ENCODE measurements at places on chromosomes 7 and 10.

- no peak for DNase-seq
These were observed 294.6 kb downstream of the RNLS start for GRCh38 chr10:88288320-88289059.

GRCh38 chr10:32163071-32163761 lies 107.0 kb upstream of the KIF5B start:
- DNase-seq, result no peak

GRCh38 chr10:27564880-27565279 lies 60.8 kb downstream of the RAB18 start:
- no peak for DNase-seq

DNA sequence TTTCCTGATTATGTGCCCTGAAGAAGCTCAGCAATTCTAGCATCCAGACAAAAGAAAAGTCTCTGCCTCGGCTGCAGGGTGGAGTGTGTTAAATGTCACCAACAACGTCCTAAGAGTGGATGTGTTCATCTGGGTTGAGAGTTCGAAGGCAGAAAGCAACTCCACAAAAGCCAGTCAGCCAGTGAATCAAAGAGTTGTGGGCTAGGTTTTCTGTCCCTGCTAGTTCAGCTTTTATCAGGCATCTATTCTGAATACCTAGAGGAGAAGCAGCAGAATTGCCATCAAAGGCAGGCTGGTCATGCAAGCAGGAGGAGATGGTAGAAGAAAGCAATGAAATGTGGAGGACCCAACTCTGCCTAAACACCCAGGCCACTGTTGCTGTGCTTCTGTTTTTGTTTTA lies 205.2 kb downstream of the KLF6 start:
- no peak for DNase-seq

- DNase-seq, result no peak
These were observed 103.5 kb upstream of the CELF2 start for GRCh38 chr10:10914144-10914543.

GRCh38 chr7:151748733-151749132 lies 128.2 kb downstream of the PRKAG2 start:
- DNase-seq, result no peak

DNA sequence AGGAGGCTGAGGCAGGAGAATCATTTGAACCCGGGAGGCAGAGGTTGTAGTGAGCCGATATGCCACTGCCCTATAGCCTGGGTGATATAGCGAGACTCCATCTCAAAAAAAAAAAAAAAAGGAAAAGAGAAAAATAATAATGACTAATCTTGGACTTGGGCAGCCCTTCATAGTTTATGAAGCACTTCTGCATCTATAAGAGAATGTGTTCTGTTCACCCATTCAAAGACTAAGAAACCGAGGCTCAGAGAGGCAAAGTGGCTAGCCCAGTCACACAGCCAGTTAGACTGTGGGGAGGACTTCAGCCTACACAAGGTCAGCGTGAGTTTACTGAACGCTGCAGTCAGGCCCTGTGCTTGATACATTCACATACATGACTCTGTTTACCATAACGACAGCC lies 46.9 kb downstream of the UNC5B start:
- DNase-seq, result no peak

DNA sequence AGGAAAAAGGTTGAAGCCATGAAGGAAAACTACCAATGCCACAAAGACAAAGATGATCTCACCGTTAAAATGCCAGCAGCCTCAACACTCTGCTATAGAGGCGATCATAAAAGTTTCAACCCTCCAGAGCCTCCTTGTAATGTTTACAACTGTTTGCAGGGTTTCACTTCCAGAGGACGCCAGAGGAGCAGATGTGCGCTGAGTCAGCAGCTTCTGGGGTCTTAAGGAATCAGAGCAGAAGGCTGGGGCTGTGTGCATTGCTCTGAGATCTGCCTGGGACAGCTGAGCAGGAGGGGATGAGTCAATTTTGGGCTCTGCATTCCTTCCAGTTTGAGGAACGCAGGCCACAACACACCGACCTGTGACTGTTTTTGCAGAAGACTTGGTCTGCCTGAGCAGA lies 98.3 kb downstream of the TMEM130 start:
- no peak for DNase-seq

DNA sequence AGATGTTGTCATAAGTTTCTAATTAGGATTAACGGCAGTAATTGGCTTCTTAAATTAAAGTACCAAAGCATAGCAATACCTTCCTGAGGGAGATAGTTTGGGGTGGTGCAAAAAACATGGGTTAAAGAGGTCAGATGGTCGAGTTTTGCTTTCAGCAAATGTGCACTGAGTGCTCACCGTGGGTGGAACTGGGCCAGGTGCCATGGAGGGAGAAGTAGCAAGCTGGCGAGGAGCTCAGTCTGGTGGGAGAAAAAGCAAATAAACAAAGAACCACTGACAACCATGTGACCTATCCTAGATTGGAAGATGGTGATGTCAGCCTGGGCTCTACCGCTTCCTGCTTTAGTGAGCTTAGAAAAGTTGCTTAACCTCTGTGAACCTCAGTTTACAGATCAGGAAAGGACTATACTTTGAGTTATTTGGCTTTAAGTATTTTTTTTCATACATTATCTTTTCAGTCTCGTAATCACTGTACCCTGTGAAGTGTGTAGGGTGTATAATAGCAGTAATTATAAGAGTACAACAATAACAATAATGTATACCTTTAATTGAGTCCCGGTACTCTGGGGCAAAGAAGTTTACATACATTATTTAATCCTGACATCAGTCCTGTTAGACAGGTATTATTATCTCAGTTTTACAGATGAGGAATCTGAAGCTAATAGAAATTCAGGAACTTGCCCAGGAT lies 69.0 kb upstream of the PDCD4 start:
- DNase-seq, result no peak

DNA sequence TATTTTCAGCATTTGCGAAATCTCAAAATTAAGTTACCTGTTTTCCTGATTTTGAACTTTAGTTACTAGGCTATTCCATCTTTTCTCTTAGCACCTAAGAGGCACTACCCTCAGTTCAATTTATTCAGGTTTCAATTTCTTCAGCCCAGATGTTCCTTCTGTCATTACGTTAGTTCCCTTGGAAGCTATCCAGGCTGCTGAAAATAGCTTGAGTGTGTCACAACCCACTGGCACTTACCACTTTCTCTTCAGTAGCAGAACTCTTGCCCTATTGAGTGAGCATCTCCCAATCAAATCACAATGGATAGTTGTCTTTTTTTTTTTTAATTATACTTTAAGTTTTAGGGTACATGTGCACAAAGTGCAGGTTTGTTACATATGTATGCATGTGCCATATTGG lies 332.7 kb upstream of the LRGUK start:
- DNase-seq, result no peak

- no peak for DNase-seq
These were observed 566 bp downstream of the MAD1L1 start for GRCh38 chr7:2231992-2232765.

DNA sequence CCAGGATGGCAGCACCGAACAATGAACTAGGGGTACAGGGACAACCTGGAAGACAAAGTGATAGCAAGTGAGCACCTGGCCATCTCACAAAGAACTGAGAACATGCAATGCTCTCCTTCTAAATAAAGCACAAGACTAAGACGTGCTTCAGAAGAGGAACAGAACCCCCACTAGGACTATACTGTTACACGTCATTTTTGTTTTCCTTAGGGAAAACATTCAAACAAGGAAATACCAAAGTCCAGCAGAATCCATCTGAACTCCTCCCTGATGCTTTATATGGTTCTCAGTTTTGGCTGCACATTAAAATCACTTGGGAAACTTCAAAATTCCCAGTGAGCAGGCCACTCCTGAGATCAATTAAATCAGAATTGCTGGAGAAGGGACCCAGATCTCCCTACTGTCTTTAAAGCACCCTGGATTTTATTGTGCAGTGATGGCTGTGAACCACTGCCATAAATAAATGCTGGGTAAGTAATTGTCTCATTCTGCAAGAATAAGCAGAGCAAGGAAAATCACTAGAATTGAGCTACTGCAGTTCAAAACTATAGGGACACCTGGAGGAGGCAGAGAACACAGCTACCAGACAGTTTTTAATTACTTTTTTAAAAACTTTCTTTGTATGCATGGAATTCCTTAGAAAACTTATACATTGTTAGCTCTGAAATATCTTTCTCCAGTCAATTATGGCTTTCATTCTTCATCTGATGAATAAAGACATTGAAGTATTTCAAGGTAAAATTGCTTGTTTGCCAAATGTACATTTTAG lies 866.5 kb upstream of the GHITM start:
- no peak for DNase-seq

- DNase-seq, result no peak
These were observed 243.7 kb downstream of the DGKI start for GRCh38 chr7:137603043-137603442.

GRCh38 chr10:89301232-89301631 lies 614 bp upstream of the IFIT2 start:
- DNase-seq, result no peak

DNA sequence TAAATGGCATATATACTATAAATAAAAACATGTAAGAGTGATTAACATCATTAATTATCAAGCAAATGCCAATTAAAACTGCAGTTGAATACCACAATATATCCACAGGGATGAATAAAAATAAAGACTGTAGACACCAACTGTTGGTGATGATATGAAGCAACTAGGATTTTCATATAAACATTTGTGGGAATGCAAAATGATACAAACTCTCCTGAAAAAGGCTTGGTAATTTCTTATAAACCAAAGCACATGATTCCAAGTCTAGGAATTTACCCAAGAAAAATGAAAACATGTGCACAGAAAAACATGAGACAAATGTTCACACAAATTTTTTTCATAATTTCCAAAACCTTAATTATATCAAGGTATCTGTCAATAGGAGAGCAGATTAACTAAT lies 448.1 kb downstream of the ETV1 start:
- no peak for DNase-seq

DNA sequence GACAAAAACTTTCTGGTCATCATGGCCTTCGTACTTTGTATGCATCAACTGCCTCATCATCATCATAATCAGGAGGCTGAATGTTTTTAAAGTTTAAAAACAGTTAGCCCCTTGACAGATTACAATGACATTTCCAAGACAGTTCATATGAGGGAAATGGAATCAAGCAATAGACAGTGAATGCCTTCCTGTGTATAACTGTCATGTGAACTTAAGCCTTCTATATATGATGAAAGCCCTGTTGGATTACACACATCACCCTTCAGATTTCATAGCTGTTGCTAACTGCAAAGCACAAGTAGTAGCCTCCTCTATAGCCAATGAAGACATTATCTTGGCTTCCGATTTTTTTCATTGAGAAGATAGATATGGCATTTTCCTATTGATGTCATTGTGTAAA lies 154.0 kb downstream of the PLXDC2 start:
- DNase-seq, result no peak

- DNase-seq, result no peak
These were observed 173.5 kb downstream of the SEMA3E start for GRCh38 chr7:83475420-83475819.

DNA sequence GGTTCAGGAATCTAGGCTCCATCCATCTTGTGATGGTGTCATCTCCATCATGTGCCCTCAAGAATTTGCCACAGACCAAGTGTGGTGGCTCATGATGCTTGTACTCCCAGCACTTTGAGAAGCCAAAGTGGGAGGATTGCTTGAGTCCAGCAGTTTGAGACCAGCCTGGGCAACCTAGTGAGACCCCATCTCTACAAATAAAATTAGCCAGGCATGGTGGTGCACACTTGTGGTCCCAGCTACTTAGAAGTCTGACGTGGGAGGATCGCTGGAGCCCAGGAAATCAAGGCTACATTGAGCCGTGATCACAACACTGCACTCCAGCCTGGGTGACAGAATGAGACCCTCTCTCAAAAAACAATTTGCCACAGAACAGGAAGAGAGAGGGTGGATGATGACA lies 53.0 kb upstream of the SEPHS1 start:
- no peak for DNase-seq
